ENCODE measurements at places on chromosomes 13 and 19.

DNA sequence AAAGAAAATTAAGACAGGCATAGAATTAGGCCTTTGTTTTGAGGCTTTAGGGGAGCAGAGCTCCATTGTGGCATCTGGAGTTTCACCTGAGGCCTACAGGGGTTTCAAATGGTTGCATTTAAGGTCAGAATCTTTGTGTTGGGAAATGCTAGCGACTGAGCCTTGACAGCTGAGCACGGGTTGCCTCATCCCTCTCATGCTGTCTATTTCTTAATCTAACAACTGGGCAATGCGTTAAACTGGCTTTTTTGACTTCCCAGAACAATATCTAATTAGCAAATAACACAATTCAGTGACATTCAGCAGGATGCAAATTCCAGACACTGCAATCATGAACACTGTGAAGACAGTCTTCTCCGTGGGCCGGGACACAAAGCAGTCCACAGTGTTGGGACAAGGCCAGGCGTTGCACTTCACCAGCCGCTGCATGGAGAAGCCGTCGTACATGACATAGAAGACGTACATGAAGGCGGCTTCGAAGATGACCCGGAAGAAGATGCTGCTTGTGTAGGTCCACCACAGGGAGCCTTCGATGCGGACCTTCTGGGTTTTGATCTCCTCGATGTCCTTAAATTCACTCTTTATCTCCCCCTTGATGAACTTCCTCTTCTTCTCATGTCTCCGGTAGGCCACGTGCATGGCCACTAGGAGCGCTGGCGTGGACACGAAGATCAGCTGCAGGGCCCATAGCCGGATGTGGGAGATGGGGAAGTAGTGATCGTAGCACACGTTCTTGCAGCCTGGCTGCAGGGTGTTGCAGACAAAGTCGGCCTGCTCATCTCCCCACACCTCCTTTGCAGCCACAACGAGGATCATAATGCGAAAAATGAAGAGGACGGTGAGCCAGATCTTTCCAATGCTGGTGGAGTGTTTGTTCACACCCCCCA, 3.8 kb downstream of the GJB2 start:
- DNase-seq, result no peak

GRCh38 chr19:48698046-48698445, 2.3 kb downstream of the FUT2 start:
- DNase-seq, result no peak

- DNase-seq, result no peak
Observed at GRCh38 chr13:32497589-32497988, 41.0 kb downstream of the N4BP2L2 start.

- no peak for DNase-seq
Observed at GRCh38 chr13:97880311-97880675, 73.2 kb upstream of the IPO5 start.

DNA sequence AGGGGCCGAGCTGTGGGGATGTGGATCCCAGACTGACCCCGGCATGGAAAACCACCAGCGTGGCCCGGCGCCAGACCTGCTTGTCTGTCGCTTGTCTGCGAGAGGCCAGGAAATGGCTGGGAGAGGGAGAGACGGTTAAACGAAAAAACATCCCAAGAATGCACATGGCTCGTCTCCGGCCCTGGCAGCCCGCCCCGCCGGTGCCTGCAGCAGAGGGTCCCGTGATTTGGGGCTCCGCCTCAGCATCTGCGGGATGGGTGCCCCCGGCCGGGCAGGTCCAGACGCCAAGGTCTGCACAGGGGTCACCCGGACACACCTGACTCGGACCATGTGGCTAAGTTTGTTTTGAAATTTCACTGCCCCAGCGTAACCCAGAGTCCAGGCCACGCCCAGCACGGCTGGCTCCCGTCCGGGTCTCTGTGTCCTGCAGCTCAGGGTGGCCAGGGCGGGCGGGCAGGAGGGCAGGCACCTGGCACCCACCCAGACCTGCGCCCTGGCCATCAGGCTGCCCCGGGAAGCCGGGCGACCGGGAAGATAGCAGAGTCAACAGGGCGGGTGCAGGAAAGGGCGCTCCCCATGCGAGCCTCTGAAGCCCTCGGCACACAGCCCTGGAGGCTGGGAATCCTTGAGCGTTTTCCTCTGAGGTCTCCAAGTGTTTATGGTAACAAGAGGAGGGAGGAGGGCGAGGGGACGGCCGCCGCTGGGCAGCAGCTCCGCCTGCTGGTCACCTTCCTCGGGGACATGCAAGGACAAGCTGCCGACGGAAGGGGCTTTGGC, 103.2 kb downstream of the GADD45B start:
- no peak for DNase-seq

Measured in activated naive CD8-positive, alpha-beta T cell treated with anti-CD3 and anti-CD28 coated beads, Interleukin-2, amount 50 U/mL, for 16 hours (primary cell).